NCI-H748 treated with DMSO at 0.1 percent for 48 hours (cell line): ENCODE measurements at places on chromosomes 2 and 18.

DNA sequence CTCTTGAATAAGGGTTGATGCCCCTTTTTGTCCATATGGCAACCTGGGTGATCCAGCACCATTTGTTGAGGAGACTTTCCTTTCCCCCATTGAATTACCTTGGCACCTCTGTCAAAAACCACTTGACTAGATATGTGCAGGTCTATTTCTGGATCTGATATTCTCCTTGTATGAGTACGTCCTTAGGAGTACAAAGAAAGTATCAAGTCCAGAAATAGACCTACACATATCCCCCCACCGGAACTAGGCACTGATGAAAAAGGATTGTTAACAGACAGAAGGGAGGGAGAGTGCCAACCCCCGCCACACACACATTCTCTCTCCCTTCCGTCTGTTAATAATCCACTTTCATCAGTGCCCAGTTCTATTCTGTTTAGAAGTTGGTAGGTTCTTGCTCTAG, 225.0 kb downstream of the TMEM163 start:
- no peak for DNase-seq

DNA sequence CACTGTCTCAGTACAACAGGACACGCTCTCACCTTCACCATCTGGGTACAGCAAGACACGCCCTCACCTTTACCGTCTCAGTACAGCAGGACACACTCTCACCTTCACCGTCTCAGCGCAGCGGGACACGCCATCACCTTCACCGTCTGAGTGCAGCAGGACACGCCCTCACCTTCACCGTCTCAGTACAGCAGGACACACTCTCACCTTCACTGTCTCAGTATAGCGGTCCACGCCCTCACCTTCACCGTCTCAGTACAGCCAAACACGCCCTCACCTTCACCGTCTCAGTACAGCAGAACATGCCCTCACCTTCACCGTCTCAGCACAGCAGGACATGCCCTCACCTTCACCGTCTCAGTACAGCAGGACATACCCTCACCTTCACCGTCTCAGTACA, 109.9 kb upstream of the CTDP1 start:
- DNase-seq, result no peak

DNA sequence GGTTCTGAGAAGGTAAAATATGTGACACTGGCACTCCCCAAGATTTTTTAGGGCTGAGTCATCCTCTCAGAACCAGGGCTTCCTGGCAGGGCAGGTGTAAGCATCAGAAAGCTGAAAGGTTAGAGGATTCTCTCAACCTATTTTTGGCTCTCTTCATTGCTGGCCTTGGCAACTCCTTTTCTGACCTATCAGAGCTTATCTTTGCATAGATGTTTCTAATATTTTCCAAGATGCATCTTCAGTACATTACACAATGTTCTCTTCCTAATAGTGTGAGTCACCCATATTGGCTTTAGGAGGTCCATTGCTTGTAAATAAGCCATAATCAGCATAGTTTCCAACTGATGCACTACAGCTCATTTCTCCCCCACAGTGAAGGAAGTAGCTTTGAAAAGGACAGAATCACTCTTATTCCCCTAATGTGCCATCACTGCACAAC, 2008.4 kb upstream of the PIK3C3 start:
- no peak for DNase-seq

- peak; percentile 47 for DNase-seq
Measured at GRCh38 chr2:234243871-234244565, 193.5 kb downstream of the SPP2 start.

- DNase-seq, result no peak
Measured at GRCh38 chr2:84116143-84116542, 342.9 kb downstream of the SUCLG1 start.

DNA sequence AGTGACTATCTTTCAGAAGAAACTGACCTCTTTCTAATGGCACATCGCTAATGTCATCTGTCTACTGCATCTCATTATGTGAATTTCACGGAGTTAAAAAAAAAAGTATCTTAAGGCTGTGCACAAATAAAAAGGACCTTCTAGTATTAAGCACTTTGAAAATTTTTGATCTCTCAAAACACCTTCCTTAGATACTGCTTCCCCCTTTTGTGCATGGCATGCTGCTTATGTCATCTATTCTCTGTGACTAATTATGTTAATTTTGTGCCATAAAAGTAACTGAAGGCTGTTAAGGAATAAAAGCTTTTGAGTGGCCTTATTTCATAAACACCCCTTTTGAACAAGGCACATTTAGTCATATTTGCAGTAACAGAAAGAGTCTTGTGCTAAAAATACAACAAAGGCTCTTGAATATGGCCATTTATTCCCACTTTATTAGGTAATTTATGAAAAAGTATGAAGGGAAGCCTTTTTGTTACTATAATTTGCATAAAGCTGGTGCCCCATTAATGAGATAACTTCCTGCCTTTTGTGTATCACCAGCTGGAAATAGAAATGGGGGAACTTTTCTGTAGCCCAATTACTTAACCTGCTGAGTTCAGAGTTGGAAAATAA, 1412.0 kb upstream of the ZEB2 start:
- peak; percentile 86 for DNase-seq

GRCh38 chr2:3778851-3779495, 75.6 kb downstream of the DCDC2C start:
- no peak for DNase-seq

GRCh38 chr2:85185431-85185940, 52.3 kb downstream of the TCF7L1 start:
- DNase-seq, result no peak

- DNase-seq, result peak; percentile 23
Measured at GRCh38 chr18:57433482-57433881, 1.7 kb upstream of the ONECUT2 start.

DNA sequence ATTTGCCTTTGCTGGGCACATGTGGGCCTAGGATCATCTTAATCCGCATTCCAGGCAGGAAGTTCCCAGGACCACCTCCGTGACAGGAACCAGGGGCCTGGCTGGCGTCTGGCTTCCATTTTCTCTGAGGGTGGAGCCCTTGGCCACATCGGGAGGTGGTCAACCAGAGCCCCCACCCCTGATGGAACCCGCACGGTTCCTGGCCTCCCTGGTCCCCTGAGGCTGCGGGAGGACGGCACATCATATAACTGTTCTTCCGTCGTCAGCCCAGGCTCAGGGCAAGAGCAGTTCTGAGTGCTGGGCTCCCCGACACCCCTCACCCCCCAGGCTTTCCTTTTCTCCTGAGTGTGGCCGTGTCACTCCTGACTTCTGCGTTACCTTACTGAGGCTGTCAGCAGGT, 13.5 kb downstream of the ESPNL start:
- DNase-seq, result no peak

DNA sequence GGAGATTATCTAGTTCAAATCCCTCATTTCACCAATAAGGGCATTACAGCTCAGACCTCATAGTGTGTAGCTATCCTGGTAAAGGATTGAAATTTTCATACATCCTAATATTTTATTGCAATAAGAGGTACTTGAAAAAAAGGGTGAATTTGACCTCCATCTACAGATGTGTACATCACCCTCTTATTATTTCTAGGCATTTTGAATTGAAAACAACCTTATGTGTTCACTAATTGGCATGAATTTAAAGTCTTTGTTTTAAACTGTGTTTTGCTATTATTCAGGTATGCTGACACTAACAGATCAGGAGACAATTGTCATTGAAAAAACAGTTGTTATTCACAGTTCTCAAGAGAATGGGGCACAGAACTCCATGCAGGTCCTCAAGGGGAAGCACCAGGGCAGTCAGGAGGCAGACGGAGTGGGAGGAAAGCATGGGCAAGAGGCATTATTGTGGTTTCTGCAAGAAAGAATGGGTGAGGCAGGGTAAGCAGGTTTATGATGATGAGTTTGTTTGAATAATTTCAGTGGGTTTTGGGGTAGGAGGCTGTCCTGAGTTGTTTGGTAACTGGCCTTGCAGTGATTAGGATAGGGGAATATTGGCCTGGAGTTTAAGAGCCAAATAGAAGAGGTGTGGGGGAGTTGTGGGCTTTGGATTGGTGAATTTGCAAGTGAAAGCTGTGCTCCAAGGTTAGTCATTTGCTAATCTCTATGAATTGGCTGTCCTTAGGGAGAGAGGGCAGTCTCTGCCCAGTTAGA, 194.6 kb downstream of the GPD2 start:
- no peak for DNase-seq

DNA sequence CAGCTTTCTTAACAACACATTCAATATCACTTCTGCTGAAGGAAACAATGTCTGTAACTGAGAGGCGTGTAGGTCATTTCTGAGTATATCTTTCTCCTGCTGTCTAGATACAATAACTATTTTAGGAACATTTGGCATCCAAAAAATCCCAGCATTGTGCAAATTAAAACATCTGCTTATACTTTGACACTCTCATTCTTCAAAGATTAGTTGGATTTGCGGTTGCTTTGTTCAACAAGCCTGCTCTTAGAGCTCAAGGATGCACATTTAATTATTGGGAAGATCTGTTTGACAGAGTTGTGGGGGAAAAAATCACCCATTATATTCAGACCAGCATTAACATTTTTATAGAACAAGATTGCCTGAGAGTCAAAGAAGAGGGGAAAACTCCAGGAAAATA, 449.5 kb upstream of the HNRNPA3 start:
- no peak for DNase-seq

GRCh38 chr2:241003369-241003768, 5.0 kb downstream of the SNED1 start:
- DNase-seq, result no peak

DNA sequence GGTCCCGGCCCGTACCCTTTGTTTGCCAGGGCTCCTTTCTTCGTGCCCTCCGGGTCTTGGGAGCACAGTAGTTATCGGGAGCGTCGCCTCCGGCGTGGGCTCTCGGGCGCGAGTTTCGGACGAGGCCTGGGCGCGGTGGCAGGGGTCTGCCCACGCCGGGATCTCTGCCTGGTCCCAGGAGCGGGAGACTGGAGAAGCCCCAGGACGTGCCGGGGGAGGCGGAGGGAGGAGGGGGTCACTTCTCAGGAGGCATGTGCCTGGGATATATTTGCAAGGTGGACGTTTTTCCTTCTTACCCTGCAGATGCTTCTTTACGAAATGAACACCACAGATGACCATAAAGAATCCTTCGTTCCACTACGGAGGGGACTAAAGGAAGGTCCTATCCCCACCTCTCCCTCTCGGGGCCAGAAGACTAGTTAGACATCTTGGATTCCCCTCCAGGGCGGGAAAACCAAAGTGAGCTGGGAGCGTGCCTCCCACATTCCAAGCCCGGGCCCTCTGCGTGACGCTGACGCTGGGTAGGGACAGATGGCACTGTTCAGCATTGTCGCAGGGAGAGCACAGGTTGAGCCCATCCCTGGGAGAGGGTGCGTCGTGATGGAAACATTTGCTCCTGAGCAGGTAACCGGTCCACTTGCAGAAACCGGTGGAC, 483 bp upstream of the FHL2 start:
- no peak for DNase-seq

GRCh38 chr2:130808482-130809268, 28.0 kb upstream of the ARHGEF4 start:
- DNase-seq, result no peak

GRCh38 chr2:31823558-31823957, 187.2 kb downstream of the MEMO1 start:
- no peak for DNase-seq

DNA sequence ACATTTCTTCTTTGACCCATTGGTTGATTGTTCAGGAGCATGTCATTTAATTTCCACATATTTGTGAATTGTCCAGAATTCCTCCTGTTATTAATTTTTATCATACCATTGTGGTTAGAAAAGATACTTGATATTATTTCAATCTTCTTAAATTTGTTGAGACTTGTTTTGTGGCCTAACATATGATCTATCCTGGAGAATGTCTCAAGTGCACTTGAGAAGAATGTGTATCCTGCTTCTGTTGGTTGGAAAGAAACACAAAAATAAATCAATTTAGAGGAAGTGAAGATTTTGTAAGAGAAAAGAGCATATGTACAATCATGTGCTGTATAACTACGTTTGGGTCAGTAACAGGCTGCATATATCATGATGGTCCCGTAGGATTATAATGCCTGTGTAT, 118.6 kb upstream of the CDC42EP3 start:
- no peak for DNase-seq

- no peak for DNase-seq
Measured at GRCh38 chr2:240918258-240919091, 12.3 kb downstream of the CROCC2 start.

- DNase-seq, result no peak
Measured at GRCh38 chr18:23201741-23202140, 66.5 kb downstream of the CABLES1 start.

GRCh38 chr2:54942373-54942772, 107.9 kb downstream of the RTN4 start:
- no peak for DNase-seq

DNA sequence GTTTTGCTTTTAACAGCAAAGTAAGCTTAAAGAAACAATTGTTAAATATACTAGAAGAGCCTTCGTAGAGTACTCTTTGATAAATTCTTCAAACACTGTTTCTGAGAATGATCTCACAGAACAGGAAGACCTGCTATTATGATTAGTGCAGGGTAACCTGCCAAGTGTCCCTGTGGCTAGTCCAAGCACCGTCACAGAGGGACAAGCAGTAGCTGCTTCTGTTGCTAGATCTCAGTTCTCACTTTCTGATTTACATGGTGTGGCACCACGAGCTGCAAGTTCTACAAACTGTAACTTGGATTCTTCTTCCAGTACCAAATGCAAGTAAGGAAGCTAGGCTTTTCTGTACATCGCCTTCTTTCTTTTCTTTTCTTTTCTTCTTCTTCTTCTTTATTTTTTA, 121.5 kb downstream of the PIEZO2 start:
- no peak for DNase-seq

DNA sequence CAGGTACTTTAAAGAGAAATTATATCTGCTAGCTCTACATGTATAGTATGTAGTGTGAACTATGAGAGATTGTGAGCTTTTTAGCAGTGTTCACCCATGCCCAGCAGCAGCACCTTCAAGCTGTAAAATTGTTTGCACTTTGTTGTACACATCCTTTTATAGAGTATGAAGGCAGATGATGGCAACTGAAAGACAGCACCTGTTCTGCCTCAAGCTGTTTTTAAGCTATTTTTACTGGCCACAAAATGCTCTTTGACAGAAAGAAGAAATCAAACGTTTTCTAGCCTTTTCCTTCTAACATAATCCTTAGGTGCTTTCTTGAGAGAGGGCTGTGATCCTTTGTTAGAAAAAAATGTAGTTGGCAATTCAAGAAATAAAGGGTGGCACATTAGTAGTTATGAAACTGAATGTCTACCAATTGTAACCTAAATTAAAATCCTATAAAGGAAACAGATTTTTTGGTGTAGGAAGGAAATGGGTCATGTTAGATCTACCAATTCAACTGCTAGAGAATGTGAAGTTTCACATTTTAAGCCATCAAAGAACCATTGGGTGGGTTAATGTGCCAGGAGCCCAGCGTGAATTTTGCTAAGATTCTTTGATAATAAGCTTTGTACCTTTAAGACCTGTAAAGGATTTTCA, 59.5 kb downstream of the R3HDM1 start:
- DNase-seq, result no peak

DNA sequence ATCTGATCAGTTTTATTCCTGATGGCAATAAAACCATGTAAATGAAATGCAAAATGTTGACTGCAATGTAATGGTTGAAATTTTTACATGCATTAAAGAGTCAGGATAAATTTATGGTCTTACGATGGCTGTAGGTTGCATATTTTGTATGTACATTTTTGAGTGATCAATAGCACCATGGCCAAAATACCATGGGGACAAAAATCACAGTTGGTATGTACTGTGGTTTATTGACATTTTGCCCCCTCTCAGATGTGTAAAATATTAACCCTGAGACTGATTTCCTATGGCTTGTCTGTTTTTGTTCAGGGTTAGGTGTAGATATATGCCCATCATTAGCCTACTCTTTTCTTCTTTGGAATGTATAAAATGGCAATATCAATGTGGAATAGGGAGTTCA, 138.1 kb downstream of the PARD3B start:
- no peak for DNase-seq

- no peak for DNase-seq
Measured at GRCh38 chr2:215652388-215652787, 216.5 kb upstream of the FN1 start.

GRCh38 chr2:183204397-183204796, 80.2 kb downstream of the NUP35 start:
- DNase-seq, result no peak
